GM12878 (cell line): ENCODE measurements at places on chromosomes 5 and 9. TPM values are rescaled to one million over a fixed set of nuclear protein-coding genes. Genes with fewer than 3 reads are reported as not detected.

Gene KCNMB1
- polyA plus RNA-seq: 2.5 and 3.4 TPM in 2 replicates

Gene TSSK1B
- not detected in 2 replicates for polyA plus RNA-seq

Gene CNTRL
- polyA plus RNA-seq: 35.0 and 40.2 TPM in 2 replicates

Gene PDZD2
- polyA plus RNA-seq: 0.49 TPM in 1 of 2 replicates, not detected in the other

Gene PMPCA
- polyA plus RNA-seq: 134 and 137 TPM in 2 replicates

Gene ALDOB
- not detected in 2 replicates for polyA plus RNA-seq

DNA sequence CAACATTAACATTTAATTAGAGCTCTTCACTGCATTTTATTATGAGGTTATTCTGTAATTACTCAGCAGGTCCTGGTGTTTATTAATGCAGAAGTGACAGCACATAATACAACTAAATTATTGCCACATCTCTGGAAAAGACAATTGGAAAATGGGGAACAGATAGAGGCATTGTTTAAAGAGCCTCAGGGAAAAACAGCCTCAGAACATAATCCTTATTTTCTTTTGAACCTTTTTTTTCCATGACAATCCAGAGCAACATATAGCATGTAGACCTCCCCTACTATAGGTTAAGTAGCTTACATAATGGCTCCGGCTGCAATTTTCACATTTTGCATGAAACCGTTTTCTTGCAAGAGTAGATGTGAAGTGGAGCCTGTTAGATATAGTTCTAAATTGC lies 87.2 kb downstream of the RMI1 start:
- H3K4me1 ChIP-seq: no peaks in the 10 kb centered on the region
- H3K4me3 ChIP-seq: no peak overlapping the region
- no peaks in the 10 kb centered on the region for H3K36me3 ChIP-seq
- H3K27me3 ChIP-seq: no peaks in the 10 kb centered on the region
- no peak overlapping the region for H3K27ac ChIP-seq

- H3K4me3 ChIP-seq: no peak overlapping the region
- H3K27ac ChIP-seq: no peak overlapping the region
- no peaks in the 10 kb centered on the region for H3K4me1 ChIP-seq
- no peak for DNase-seq
- H3K36me3 ChIP-seq: no peaks in the 10 kb centered on the region
These were observed 233.8 kb upstream of the MPDZ start for GRCh38 chr9:13513286-13513685.

- no peak overlapping the region for H3K4me3 ChIP-seq
- H3K27ac ChIP-seq: no peak overlapping the region
- no peak for DNase-seq
- no peaks in the 10 kb centered on the region for H3K4me1 ChIP-seq
These were observed 115.8 kb upstream of the OTULINL start for GRCh38 chr5:14465776-14466175.

DNA sequence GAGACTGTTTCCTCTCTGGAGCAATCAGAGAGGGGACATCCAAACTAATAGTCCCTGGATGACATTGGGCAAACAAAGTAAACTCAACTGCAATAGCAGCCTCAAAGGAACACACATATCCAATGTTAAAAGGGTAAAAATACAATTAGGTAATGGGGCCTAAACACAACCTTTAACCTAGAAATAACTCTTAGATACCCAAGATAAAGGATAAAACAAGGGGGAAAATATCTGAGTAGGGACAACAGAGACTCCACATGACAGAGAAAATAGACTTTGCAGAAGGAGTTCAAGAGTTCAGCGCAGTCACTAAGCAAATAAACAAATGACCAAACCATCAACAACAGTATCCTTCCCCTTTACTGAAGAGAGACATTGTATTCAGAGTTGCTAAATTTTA lies 149.3 kb downstream of the FBXO4 start:
- no peaks in the 10 kb centered on the region for H3K36me3 ChIP-seq
- no peak for DNase-seq

- no peak overlapping the region for H3K4me3 ChIP-seq
- no peak overlapping the region for H3K27ac ChIP-seq
- H3K36me3 ChIP-seq: no peaks in the 10 kb centered on the region
- H3K27me3 ChIP-seq: no peaks in the 10 kb centered on the region
- no peak for DNase-seq
These were observed 282.8 kb upstream of the TNC start for GRCh38 chr9:115400796-115401195.

- H3K27me3 ChIP-seq: no peaks in the 10 kb centered on the region
- H3K27ac ChIP-seq: no peak overlapping the region
- no peaks in the 10 kb centered on the region for H3K36me3 ChIP-seq
These were observed 98.0 kb downstream of the SLC25A46 start for GRCh38 chr5:110836851-110837250.

DNA sequence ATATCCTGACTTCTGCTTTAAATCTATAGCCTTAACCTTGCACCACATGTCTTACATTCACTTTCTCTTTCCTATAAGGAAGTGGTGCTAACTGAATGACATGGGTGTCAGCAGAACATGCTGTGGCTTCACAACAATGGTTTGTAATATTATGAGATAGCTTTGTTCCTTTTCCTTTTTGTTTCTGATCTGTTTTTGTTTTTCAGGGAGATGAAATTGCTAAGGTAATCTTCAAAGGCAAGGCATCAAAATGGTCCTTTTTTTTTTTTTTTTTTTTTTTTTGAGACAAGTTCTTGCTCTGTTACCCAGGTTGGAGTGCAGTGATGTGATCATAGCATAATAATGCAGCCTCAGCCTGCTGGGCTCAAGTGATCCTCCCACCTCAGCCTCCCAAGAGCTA lies 53.6 kb upstream of the RANBP6 start:
- H3K27ac ChIP-seq: peak overlapping the region; percentile 66
- peak; percentile 45 for DNase-seq
- no peak overlapping the region for H3K4me3 ChIP-seq
- H3K36me3 ChIP-seq: no peaks in the 10 kb centered on the region
- 0 out of 2 replicates have a peak, but pooled peaks cover 4% of the 10 kb centered on the region for H3K4me1 ChIP-seq
- H3K27me3 ChIP-seq: no peaks in the 10 kb centered on the region

DNA sequence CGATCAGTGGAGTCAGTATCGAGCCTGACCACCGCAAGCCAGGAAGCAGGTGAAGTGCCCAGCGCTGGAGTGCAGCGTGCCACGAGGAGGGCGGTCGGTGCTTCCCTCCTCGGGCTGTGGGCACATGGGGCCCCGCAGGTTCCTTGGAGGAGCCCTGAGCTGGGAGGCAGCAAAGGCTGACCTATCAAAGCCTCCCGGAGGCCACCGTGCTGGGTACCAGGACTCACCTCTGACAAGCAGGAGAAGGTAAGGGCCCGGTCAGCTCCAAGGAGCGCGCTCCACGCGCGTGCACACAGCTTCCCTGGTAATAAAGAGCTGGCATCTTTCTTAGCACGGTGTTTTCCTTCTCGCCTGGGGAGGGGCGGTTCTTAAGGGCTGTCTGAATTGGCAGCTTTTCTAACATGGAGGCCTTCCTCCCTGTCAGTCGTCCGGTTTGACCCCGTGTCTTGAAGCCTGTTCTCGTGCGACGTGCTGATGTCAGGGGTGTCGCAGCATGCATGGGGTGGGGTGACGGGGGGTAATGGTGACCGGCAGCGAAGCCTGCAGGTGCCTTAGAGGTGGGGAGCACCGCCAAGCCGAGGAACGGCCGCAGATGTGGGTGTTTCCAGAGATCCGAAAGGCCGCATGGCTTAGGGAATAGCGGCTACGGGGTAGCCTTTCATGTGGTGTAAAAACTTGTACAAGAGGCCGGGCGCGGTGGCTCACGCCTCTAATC lies 13.1 kb downstream of the PMPCA start:
- DNase-seq: no peak
- H3K4me1 ChIP-seq: no peaks in the 10 kb centered on the region
- H3K27me3 ChIP-seq: no peaks in the 10 kb centered on the region
- no peak overlapping the region for H3K27ac ChIP-seq
- H3K36me3 ChIP-seq: peaks cover 22% of the 10 kb centered on the region; the same call in 1 of the 2 replicates

- DNase-seq: no peak
- no peak overlapping the region for H3K27ac ChIP-seq
- H3K4me1 ChIP-seq: peaks cover 5% of the 10 kb centered on the region
- no peaks in the 10 kb centered on the region for H3K27me3 ChIP-seq
- H3K36me3 ChIP-seq: no peaks in the 10 kb centered on the region
- H3K4me3 ChIP-seq: no peak overlapping the region
These were observed 22.4 kb upstream of the SLC36A1 start for GRCh38 chr5:151424892-151425523.
